ENCODE measurements at places on chromosomes 7 and 10.

DNA sequence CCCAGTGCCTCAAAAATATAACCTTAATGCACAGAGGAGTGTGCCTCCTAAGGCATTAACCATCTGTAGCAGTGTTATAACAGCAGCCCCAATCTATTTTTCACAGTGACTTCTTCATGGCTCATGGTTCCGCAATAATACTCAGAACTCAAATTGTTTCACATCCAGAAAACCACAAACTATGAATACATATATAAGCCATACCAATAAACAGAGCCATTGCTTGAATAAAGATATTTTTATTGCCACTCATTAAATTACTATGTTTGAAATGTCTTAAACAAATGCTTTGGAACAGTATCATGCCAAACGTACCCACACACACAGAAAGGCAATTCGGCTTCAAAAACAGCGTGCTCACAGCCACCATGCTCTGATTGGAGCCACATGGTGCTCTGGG, 629.3 kb upstream of the NRP1 start:
- DNase-seq = no peak

DNA sequence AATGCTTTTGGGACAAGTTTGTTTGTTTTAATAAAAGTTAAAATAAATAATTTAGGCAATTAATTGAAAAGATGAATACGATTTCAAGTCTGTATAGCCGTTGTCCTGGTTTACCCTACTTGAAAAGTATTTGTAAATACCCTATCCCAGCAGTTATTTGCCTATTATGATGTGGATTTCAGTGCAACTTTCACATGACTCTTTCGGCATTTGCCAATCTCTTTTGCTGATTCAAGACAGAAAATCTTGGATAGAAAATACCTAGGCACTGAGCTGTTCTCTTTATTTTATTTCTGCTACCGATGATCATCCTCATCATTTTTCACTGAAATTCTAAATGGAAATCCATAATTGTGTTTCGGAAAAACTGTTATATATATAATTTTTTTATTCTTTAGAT, 125.9 kb upstream of the FZD8 start:
- no peak for DNase-seq

- no peak for DNase-seq
Measured at GRCh38 chr10:133163889-133164815, 4.1 kb downstream of the KNDC1 start.

DNA sequence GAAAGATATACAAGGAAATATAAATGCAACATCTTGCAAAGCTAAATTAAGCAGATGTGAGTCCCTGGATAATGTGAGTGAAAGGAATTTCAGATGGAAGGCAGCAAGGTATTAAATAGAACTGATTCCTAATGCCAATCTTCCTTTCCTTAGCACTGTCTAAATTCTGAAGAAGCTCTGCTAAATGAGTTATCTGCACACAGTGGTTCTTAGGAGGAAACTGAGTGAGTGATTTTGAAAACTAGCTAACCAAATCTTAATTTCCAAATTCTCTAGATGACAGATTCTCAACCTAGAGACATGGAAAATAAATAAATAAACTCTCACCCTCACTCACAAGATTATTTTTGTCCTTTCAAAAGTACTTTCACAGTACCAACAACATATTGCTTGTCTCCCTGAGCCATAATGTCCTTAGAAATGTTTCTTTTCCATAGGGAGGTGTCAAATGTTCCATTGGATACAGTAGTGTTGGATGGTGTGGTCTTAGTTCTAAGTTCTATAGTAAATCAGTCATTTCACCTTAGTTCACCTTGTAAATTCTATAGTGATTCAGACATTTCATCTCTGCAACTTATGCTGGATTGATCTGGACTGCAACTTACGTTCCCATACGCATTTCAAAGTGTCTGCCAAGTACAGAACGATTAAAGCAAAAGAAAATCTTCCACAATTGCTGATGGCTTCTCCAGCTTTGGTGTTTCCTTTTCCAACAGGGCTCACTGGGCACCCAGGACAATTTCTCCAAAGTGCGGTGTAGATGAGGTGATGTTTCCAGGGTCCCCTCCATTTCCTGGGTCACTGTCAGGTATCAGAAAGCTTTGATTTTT, 145.4 kb upstream of the FAM171A1 start:
- DNase-seq = no peak

Data from epithelial cell of esophagus (primary cell).